Right ventricle myocardium inferior (tissue), 1 donor: ENCODE measurements at places on chromosomes 2 and 18. TPM values are rescaled to one million over a fixed set of nuclear protein-coding genes. Genes with fewer than 3 reads are reported as not detected.

Gene RIT2
- not detected for total RNA-seq

DNA sequence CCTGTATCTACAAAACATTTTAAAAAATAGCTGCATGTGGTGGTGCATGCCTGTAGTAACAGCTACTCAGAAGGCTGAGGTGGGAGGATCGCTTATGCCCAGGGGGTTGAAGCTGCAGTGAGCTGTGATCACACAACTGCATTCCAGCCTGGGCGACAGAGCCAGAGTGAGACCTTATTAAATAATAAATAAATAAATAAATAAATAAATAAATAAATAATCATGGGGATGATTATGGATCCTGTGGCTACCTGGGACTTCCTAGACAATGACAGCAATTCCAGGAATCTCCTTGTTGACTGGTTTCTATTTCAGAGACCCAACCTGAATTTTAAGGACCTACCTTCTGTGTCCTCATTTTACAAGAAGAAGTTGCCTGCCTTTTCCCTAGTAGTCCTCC is 91.5 kb downstream of the KCTD18 start:
- no peak for DNase-seq

DNA sequence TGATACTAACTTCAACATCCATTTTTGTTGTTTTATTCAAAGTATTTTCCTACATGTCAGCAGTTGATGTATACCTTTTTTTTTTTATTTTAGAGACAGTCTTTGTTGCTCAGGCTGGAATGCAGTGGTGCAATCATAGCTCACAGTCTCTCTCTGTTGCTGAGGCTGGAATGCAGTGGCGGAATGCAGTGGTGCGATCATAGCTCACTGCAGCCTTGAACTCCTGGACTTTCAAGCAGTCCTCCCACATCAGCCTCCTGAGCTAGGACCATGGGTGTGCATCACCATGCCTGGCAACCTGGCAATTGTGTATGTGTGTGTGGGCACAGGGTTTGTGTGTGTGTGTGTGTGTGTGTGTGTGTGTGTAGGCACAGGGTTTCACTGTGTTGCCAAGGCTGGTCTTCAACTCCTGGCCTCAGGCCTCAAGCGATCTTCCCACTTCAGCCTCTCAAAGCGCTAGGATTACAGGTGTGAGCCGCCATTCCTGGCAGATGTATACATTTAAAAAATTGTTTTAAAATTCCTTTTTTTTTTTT is 24.8 kb downstream of the SANBR start:
- no peak for DNase-seq

- DNase-seq = no peak
Observed at GRCh38 chr18:23238651-23239349, 103.5 kb downstream of the CABLES1 start.

DNA sequence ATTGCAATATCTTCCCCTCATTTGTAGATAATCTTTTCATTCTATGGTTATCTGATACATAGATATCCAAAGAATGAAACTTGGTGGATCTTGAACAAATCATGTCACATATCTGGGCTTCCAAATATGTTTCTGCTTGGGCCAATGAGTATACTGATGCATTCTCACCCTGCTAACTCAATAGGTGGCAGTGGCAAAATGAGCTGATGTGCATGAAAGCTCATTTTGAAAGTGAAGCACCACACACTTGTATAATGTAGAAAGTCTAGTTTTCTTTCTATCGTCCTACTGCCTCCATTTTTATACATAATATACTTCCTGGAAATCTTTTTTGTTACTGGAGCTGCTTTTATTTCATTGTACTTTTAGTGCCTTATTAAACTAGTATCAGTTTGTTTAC is 208.2 kb downstream of the PRKCE start:
- DNase-seq = no peak

Gene TMEM200C
- total RNA-seq = 0.95 TPM

- DNase-seq = no peak
Observed at GRCh38 chr18:3179430-3180089, 40.2 kb downstream of the MYOM1 start.

- no peak for DNase-seq
Observed at GRCh38 chr2:12714391-12715221, 2.1 kb upstream of the TRIB2 start.

DNA sequence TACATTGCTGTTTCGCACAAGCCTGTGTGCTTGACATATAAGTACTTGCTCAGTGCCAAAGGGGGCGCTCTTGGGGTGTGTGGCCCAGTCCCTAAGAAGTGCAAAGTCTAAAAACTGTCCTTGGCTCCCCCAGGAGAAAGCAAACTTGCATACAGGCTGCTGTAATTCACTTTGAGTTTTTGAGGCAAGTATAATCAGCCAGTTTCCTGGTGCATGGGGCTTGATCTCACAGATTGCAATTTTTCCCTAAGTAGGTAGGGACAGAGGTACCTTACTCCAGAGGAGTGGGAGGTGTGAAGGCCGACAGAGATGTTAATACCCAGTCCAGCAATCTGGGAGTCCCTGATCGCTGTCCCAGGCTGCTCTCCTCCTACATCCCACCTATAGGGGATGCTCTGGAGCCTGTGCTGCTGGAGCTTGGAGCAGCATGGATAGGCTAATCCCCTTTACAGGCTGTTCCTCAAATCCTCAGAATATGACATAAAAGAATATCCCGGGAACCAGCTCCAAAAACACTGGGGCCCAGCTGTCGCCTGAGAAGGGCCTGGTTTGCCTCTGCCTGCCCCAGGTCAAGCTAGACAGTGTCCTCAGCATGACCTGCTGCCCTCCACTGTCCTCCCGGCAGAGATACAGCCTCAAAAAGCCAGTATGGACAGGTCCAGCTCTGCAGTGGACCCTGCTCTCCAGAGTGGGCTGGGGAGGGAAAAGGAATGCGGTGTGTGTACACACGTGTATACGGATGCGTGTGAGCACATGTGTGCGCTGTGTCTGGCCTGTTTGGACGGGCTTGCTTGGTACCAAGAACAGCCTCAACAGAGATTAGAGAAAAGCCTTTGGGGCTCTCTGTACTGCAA is 136.5 kb upstream of the HAAO start:
- peak; percentile 67 for DNase-seq

GRCh38 chr2:155622443-155622842 is 710.1 kb downstream of the NR4A2 start:
- no peak for DNase-seq

Gene ALK
- 0.08 TPM for total RNA-seq

GRCh38 chr18:25985707-25986394 is 104.6 kb downstream of the SS18 start:
- DNase-seq = no peak

Gene CHRNG
- total RNA-seq = not detected

DNA sequence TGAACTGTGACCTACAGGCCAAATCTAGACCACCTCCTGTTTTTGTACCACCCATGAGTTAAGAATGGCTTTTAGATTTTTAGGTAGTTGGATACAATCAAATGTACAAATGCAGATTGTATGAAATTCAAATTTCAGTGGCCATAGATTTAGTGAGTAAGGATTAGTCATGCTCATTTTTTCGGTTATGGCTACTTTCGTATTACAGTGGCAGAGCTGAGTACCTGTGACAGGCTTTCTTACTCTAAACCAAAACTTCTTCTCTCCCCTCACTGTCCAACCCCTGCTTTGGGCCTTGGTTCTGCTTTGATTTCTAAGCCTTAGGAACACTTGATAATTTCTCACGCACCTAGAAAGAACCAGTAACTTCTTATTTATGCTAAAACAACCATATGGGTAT is 82.1 kb downstream of the CDC42EP3 start:
- DNase-seq = no peak

DNA sequence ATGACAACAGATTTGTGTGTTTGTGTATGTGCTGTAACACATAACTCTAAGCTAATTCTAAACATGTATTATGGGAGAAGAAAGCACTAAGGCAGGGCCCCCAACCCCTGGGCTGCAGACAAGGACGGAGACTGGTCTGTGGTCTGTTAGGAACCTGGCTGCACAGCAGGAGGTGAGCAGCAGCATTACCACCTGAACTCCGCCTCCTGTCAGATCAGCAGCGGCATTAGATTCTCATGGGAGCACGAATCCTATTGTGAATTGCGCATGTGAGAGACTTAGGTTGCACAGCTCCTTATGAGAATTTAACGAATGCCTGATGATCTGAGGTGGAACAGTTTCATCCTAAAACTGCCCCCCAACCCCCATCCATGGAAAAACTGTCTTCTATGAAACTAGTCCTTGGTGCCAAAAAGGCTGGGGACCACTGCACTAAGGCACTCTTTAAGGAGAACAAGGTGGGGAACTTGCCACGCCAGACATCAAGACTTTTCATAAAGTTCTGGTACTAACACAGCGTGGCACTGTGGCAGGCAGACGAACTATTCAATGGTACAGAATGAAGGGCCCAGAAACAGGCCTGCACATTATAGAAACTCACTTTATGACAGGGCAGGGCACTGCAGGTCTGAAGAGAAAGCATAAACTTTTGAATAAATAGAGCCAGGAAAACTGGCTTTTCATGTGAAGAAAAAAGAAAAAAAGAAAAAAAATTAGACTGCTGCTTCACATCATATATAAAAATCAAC is 14.0 kb downstream of the REEP1 start:
- DNase-seq = no peak

Gene GPR55
- total RNA-seq = not detected
